ENCODE measurements at places on chromosomes 7 and 10.

GRCh38 chr7:150975536-150976319, 2.4 kb downstream of the KCNH2 start:
- DNase-seq = no peak

GRCh38 chr7:115379321-115379720, 457.4 kb downstream of the MDFIC start:
- DNase-seq = no peak

- DNase-seq = no peak
Measured at GRCh38 chr10:74771054-74771453, 55.3 kb upstream of the KAT6B start.

GRCh38 chr7:156064971-156065386, 252.7 kb upstream of the SHH start:
- no peak for DNase-seq

DNA sequence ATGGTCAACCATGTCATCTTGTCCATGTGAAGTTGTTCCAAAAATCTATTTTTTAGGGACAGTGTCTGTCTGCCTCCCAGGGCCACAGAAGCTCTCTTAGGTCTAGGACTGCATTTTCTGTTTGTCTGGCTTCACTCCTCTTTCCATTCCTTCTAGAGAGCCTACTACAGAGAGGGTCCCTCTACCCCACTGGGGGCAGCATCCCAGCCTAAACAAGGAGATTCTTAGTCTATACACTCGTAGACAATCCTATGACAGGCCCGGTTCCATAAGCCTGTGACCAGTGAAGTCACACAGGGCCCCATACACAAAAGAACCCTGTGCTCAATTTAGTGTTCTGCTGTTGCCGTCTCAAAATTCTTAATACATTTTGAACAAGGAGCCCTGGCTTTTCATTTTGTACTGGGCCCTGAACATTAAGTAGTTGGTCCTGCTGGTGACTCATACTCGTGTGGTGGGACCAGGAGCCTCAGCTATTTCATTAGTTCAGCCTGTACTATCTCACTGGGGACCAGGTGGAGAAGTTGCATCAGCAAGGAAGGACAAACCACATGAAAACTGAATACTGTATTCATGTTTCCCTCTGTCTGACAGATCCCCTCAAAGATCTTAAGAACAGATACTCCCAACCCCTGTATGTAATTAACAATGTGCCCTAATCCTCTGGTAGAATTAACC, 23.5 kb upstream of the FAM180A start:
- no peak for DNase-seq
